ENCODE measurements at places on chromosomes 12 and 14.

GRCh38 chr14:34692348-34692747, 22.0 kb downstream of the CFL2 start:
- no peak for DNase-seq

- no peak for DNase-seq
These were observed 263.2 kb downstream of the RAD51B start for GRCh38 chr14:68082698-68083291.

- DNase-seq, result no peak
These were observed 103.0 kb downstream of the FSCB start for GRCh38 chr14:44404036-44404435.

DNA sequence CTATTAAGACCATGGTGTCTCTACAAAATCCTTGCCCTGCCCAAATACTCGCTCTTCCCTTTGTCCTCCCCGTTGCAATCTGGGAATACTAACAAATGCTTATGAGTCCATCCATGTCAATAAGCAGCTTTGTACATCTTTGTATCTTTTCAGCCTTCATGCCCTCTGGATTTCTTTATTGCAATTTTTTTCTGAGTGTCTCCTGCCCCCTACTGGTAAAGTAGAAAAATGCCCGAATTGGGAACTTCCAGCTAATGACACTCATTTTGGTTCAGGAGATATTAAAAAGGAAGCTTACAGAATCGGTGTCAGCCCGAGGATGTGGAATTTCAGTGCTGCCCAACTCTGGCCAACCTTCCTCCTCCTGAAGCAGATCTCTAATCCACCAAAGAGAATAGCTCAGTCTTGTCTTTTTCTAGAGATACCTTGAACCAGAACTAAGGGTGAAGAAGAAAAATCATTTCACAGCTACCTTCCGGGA, 46.0 kb downstream of the SH2B3 start:
- peak; percentile 87 for DNase-seq

DNA sequence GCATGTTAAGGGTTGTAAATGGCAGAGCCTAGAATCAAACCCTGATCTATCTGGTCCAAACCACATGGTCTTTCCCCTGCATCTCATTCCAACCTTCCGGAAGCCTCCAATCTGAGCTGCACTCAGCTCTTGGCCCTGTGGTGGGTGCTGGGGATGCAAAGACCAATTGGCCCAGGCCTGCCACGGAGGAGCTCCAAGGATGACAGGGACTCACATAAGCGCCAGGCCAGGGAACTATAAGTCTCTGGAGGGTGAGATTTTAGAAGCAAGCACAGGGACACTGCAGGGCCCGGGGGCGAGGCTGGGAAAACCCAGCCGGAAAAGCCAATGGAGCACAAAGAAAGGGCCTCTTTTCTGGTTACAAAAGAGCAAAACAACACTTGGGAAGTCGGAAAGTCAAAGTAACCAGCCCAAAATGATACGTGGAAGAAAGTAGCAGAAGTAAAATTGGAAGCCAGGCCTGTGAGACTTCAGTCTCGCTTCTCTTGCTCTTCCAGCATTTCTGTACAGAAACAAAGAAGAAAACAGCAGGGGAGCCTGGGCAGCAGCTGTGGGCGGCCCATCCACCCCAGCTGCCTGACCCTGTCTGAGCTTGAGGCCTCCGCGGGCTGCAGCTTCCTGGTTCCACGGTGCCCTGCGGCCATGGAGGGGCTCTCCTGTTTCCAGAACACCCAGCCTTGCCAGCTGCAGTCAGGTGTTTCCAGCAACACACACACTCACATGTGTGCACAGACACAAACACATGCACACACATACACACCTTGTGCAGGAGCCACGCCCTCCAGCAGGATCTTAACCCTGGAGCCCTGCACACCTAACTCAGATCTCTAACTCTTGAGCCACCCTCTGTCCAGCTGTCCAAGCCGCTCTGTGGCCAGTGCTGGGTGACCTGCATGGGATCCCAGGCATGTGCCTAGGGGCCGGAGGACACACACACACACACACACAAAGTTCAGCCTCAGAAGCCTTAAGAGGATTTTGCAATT, 178.2 kb downstream of the BCL11B start:
- no peak for DNase-seq

- DNase-seq, result peak; percentile 12
These were observed 43.3 kb upstream of the RASSF3 start for GRCh38 chr12:64566831-64567517.

GRCh38 chr12:10400829-10401228, 8.7 kb downstream of the KLRC4 start:
- no peak for DNase-seq

GRCh38 chr14:63394841-63395240, 76.1 kb upstream of the GPHB5 start:
- no peak for DNase-seq

GRCh38 chr14:64601571-64601970, 51.8 kb downstream of the PPP1R36 start:
- no peak for DNase-seq

GRCh38 chr14:91303091-91303923, 58.8 kb upstream of the GPR68 start:
- peak; percentile 62 for DNase-seq

DNA sequence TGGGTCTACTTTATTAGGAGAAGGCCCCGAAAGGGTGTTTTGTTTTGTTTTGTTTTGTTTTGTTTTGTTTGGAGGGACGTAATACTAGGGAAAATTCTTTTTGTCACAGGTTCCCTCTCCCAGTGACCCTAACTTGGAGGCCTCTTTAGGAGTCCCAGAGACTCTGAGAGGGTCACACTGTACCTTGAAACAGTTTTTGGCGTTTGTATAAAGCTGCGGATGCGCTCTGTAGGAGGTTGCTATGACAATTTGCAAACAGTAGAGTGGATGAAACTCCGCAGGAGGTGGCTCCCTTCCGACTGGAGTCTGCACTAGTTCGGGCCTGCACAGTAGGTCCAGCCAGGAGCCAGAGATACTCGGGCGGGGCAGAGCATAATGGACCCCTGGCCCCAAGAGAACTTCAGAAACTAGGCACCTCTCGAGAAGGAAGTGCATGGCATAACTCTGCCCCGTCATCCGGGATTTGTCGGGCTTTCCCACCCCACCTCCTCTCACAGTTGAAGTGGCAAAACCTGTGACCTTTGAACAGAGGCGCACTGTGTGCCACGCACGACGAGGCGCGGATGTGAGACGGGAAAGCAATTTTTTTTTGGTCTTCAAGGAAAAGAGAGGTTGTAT, 1.3 kb upstream of the DYRK2 start:
- no peak for DNase-seq

DNA sequence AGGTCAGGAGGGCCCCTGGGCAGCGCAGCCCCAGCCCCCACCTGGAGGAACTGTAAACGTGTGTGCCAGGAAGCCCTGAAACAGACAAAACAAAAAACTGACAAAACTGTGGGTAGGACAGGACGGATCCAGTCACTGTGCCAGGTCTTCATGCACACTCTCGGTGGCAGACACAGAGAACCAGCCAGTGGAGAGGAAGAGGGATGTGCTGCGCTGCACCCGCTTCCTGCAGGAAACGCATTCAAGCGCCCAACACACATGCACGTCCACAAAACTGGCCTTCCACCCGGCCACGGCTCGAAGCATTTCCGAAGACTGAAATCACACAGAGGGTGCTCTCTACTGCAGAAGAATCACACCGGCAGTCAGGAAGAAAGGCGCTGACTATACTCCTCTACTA, 16.9 kb downstream of the BRF1 start:
- peak; percentile 67 for DNase-seq

GRCh38 chr12:124742111-124742510, 121.6 kb downstream of the SCARB1 start:
- no peak for DNase-seq

- no peak for DNase-seq
These were observed 53.9 kb downstream of the RFLNA start for GRCh38 chr12:124348659-124349380.

GRCh38 chr12:77667101-77667500, 163.6 kb upstream of the NAV3 start:
- DNase-seq, result no peak

DNA sequence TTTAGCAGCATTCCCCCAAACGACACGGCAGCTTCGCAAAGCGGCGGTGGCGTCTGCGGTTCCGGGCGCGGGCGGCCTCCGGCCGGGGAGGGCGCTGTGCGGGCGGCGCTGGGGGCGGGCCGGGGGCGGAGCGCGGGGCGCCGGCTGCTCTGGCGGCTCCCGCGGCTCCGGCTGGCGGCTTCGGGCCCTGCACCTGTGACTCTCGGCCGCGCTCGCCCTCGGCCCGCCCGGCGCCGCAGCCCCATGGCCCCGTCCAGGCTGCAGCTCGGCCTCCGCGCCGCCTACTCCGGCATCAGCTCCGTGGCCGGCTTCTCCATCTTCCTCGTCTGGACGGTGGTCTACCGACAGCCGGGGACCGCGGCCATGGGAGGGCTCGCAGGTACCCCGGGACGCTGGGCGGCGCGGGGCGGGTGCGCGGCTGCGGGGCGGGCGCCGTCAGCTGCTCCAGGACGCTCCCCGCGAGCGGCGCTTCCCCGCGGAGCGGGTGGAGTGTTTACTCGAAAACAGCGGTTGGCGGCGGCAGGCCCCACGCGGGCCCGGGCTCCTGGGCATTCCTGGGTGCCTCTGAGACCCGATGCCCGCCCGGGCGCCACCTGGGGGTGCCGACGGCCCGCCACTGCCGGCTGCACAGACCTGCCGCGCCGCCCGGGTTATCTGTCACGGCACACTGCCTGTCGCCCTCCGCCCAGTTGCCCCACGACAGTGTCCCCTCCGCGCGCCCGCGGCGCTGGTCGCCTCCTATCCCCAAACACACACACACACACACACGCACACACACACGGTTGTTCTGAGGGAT, at the start of gene SLC48A1:
TSS of gene SLC48A1 (plus strand) at position 177 of the 796 bp plus-strand sequence. CDS start at position 244, 67 bp downstream.
- no peak for DNase-seq

- no peak for DNase-seq
These were observed 276.2 kb downstream of the EMP1 start for GRCh38 chr12:13472690-13473089.

DNA sequence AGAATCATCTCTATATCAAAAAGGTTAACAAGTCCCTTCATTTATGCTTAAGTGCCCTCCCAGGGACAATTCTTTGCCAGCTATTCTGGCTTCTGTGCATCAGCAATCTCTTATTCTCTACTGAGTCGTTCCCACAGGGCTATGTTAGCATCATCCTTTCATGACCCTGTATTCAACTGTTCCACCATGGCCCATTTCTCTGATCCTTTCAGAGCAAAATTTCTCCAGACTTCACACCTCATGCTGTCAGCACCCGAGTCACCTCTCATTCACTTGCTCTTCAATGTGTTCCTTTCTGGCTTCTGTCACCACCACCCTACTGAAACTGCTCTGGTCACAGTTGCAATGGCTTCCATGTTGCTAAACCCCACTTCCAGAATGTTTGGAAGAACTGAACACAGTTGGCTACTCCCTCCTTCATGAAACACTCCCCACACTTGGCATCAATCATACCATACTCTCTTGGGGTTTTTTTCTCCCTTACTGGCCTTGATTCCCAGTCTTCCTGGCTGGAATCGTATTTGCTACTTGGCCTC, 159.5 kb upstream of the HMGA2 start:
- DNase-seq, result no peak

- no peak for DNase-seq
These were observed 1.3 kb upstream of the CLBA1 start for GRCh38 chr14:104984056-104984894.

GRCh38 chr12:82964446-82964845, 277.7 kb downstream of the TMTC2 start:
- peak; percentile 16 for DNase-seq

DNA sequence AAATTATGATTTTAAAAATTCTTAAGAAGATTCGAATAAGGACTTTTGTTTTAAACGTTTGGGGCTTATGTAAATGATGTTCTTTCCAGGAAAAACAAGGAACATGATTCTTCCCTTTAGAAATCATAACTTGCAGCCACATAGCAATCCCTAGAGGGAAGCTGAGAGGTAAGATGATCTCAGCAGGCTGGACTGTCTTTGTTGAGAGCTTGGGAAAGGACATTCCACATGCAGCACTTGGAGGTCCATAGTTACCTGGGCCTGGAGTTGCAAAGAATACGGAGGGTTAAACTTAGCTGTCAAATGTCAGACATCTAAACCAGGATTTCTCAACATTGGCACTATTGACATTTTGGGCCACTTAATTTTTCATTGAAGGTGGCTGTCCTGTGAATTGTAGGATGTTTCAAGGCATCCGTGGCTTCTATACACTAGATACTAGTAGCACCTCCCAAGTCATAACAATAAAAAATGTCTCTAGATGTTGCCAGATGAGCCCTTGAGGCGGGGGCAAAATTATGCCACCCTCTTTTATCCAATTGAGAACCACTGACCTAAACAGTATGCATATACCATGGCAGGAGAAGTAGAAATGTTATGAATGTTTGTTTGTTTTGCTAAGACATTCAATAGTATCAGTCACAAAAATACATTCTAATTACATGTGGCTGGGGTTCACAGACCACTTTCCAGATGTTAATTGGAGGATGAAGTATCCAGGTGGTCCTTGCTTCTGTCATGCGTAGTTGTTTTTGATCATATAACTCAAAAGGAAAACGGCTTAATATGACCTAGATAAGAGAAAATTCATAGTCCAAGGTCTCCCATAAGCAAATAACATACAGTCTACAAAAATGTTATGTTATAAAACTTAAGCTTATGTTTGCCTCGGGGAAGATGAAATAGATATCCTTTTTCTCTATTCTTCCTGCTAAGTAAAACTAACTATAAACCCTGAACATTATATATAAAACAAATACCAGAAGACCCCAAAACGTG, 30.5 kb downstream of the TTC6 start:
- no peak for DNase-seq

DNA sequence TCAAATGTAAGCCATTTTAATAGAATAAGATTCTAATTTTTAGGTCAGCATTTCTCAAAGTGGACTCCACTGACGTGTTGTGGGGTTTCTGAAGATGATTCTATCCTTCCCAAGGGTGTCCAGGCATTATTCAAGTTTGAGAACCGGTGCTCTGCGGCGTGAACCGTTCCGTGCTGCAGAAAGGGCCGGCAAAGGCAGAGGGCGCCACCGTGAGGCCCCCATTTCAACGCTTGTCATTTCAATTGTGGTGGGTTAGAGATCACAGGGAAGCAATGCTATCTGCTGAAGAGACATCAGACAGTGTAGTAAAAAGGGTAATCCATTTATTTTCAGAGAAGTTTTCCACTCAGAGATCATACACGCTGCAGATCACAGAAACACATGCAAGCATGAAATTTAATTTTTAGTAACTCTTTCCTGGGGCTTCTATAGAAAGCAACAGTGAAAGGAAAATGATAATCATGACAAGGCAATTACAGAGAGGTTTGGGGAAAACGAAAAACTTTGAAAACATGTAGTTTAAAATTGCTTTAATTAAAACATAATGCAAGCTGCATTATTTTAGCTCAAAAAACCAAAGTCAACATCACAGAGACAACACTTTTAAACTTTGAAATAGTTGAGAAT, 201.7 kb downstream of the EXOC5 start:
- DNase-seq, result peak; percentile 58

DNA sequence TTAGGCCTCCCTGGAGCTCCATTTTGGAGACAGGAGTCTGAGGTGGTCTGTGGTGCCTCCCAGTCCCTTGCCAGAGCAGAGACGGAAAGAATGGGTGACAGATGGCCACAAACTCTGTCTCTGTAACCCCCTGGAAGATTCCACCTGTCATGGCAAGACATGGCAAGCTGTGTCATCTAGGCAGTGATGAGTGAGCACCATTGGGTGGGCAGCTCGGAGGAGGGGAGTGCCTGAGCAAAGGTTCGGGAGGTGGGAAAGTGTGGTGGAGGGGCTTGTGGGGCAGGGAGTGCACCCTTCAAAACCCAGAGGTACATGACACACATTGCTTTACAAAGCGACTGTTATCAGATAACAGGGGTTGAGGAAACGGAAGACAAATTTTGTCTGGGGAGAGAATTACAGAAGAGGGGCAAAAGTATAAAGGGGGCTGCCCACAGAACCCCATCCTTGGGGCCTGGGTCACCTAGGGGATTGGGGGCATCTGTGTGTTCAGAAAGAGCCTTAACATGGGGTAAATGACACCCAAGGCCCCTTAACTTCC, 3.5 kb downstream of the RIN3 start:
- no peak for DNase-seq

GRCh38 chr14:71524320-71524982, 407.8 kb upstream of the RGS6 start:
- DNase-seq, result no peak

Measured in Kasumi-1 (cell line).